ENCODE measurements at places on chromosomes 3 and 15.

GRCh38 chr15:84721371-84721770 lies 5.4 kb upstream of the SEC11A start:
- DNase-seq, result no peak

DNA sequence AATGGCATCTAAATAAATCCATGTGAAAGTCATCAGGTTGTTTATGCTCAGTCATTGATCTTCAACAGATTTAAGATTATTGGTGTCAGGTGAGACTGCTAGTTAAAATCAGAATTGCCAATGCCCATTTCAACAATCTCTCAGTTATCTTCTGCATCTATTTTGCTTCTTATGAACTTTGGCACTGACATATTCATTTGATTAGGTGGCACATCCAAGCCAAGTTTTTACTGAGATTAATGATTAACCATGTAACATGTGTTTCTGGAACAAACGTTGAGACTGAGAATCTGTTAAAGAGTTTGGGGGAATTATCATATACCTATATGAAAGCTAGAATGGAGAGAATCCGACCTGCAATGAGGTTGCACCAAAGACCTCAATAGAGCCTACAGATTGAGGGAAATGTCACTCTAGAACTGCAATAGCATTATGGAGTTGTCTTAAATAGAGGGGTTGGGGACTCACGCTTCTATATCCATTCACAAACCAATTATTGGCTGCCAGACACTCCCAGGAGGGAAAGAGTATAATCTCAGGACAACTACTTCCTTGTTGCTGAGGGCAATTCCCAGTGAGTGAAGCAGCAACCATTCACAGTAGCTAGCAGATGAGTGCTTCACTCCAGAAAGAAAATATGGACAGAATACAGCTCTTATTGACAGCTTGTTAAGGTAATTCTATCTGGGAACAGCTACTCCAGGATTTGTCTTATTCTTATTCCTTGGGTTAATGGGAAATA lies 891.3 kb downstream of the SQOR start:
- no peak for DNase-seq

GRCh38 chr3:70342149-70342548 lies 29.7 kb upstream of the MDFIC2 start:
- no peak for DNase-seq

- peak; percentile 88 for DNase-seq
These were observed 263.0 kb downstream of the EBLN2 start for GRCh38 chr3:73324203-73325155.

DNA sequence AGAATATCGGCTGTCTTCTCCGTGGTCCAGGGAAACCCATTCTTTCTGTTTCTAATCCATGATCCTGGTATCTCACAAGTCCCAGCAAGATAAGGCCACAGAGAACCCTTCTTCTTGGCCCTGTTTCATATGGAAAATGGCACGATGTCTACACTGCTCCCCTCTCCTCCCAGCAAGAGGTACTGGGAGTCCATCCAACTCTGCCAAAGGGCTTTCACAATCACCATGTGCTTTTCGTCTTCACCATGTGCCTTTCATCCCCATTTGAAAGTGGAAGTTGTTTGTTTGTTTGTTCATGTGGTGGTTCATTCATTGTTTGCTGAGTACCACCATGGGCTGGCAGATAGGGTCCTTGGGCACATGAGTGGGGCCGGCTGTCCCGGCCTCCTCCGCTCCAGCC lies 5.5 kb downstream of the ITIH3 start:
- DNase-seq, result no peak

GRCh38 chr3:33095436-33095835 lies 1.5 kb downstream of the GLB1 start:
- DNase-seq, result no peak

- no peak for DNase-seq
These were observed 18.8 kb upstream of the GOLGA8J start for GRCh38 chr15:30063835-30064546.

DNA sequence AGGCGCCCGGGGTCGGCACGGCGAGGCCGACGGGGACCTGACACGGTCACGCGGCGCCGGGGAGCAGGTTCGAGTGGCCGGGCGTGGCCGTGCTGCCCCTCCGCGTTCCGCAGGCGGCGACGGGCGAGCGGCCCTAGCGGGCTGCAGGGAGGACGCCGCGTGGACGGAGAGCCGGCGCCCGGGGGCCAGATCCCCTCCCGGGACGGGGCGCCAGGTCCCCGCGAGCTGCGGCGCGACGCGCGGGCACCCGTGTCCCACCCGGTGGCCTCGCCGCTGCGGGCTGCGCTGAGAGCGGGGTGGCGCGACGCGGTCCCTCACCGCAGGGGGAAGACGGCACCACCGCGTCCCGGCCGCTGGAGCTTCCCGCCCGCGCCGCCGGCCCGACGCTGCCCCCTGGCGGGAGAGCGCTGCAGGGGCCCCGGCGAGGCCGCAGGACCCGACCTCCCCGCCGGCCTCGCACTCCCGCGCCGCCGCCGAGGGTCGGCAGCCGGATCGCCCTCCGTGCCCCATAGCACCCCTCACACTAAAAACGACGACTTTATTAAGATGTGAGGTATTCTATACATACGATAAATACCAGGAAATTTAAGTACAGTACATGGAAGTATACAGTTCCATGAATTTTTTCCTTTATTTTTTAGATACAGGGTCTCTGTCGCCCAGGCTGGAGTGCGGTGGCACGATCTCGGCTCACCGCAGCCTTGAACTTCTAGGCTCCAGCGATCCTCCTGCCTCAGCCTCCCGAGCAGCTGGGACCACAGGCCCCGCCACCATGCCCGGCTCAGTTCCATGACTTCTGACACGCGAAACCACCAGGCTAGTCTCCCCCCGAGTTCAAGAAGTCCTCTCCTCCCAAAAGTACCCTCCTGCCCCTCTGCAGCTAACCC lies 1.3 kb upstream of the PIGZ start:
- DNase-seq, result no peak

DNA sequence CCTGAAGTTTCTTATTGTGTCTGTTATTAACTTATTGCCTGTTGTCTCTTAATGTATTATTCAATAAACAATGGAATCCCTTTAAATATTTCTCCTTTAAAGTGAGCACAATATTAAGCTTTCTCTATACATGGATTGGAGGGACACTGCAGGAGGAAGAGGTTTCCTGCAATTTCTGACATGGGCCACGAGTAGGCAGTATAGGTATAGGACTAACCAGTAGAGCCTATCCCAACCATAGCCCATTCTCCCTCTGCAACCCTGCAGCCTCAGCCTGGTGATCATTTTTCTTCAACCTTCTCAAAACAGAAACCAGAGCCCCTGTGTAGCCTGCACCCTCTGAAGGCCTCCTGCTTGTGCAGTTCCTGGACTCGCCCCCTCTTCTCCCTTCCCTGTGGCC lies 124.8 kb downstream of the NEK10 start:
- no peak for DNase-seq

- no peak for DNase-seq
These were observed 3.2 kb upstream of the ITIH1 start for GRCh38 chr3:52774066-52774713.

- DNase-seq, result no peak
These were observed 180.2 kb upstream of the CBLB start for GRCh38 chr3:106048946-106049481.
